ENCODE measurements at places on chromosomes 16 and 17.

GRCh38 chr17:37087683-37088082 is 138.9 kb downstream of the AATF start:
- no peak for DNase-seq

GRCh38 chr16:84881702-84882521 is 62.1 kb downstream of the CRISPLD2 start:
- DNase-seq, result no peak

- no peak for DNase-seq
Observed at GRCh38 chr16:55622272-55622671, 33.5 kb upstream of the SLC6A2 start.

DNA sequence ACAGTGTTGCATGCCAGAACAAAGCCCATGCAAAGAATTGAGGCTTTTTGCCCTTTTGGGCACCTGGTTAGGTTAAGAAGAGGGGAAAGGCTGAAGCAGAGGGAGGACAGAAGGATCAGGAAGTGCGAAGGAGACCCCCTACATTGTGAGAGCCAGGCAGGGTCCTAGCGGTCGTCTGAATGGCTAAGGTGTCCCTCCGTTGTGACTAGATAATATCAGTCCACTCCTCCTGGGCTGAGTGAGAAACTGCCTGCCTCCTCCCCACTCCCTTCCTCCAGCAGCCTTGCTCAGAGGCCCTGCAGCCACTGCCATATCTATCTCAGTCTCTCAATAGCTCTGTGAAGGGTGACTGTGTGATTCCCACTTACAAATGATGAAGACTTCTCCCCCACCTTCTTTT is 75.1 kb downstream of the WSB1 start:
- no peak for DNase-seq

DNA sequence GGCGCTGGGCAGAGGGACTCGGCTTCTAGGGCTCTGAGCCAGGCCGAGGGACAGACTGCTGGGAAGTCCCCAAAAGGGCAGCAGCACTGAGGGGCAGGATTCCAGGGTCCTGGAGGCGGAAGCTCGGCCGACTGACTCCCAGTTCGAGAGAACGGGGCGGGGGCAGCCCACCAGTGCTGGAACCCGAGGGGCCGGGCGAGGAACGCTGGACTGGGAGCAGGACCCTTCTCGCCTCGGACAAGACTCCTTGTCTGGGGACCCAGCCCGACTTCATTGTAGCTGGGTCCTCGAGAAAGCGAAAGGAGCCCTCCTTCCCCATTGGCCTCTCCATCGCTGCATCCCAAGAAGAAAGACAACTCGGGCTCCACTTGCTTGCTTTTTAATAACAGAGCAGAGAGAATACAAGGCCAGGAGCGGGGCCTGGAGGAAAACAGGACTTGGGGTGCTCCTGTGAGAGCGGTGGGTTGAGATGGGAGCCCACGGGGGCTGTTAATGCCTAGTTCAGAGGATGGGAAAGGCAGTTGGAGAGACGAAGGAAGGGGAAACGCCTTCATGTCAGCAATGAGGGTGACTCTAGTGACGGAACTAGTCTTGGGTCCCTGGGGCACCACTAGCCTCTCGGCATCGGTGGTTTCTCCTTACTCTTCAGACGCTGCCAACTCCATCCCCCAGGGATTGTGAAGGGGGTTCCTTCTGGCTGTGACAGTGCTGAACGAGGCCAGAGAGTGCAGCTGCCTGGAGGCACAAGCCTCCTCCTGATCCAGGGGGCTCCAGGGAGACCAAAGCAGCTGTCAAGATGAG is 492 bp upstream of the CAMTA2 start:
- DNase-seq, result no peak

DNA sequence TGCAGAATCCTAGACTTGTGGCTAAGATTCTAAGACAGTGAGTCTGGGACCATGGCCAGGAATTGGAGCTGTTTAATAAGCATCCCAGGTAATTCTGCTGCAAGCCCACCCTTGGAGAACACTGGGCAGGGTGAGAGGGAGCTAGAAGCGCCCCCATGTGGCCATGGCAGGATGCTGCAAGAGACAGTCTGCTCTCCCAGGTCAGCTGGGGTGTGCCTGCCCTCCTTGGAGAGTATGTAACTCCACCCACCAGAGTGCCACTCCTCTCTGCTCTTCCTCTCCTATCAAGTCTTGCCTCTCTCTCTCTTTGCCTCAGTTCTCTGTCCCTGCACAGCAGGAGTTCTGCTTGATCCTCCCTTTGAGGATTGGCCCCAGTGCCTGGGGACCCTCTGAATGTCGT is 14.9 kb downstream of the RCVRN start:
- DNase-seq, result peak; percentile 58

GRCh38 chr16:30457256-30457655 is 11.6 kb upstream of the SEPHS2 start:
- DNase-seq, result no peak

DNA sequence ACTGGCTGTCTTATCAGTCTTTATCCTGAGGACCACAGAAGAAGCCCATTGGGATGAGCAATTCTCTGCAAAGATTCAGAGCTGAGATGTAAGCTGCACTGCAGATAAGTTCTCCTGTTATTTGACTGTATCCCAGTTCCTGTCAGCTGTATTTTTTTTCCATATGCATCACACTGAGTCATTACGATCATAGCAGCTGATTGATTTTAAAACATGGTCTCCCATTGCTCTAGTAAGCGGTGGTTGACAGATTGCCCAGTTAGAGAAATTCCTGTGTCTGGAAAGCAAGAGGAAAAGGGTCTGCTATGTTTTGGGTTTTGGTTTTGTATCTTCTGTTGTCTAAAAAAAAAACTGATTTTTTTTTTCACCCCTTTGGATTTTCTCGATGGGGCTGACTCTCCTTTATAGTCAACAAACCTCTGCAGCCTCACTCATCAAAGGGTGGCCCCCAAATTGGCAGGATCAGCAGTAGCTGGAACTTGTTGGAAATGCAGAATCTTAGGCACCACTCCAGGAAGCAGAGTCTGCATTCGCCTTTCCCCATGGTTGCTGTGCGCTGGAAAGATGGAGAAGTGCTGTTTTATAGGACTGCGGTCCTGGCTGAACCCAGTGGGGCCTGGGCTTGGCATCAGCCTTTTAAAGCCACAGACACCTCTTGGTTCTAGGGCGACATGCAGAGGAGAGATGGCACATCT is 220.1 kb upstream of the MPHOSPH6 start:
- DNase-seq, result no peak

- DNase-seq, result no peak
Observed at GRCh38 chr17:6779411-6779810, 3.4 kb downstream of the FBXO39 start.

DNA sequence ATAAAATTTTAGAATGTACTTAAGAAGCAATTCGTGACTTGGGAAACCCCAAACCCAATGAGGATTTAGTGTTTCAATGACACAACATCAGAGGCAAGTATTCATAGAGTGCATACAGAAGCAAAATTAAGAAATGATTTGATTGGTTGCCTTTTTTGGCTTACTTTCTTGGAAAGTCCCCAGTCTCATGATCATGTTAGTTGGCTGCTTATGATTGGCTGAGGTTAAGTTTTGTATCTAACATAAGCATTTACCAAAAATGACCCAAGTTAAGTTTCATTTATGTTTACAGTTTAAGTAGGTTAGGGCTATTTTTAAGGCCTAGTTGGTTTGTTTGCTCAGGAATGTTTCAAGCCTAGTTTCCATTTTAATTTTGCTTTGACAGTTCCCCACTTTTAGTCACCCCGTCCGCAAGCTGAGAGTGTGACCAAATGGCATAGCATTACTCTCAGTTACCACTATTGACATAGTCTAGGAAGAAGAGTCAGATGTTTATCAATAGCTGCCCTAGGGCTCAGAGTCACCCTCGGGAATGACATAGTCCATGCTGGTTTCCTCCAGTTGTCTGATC is 36.2 kb downstream of the DGKE start:
- DNase-seq, result no peak

- no peak for DNase-seq
Observed at GRCh38 chr16:88871730-88872416, 5.4 kb upstream of the PABPN1L start.

- no peak for DNase-seq
Observed at GRCh38 chr17:77546772-77547241, 406.0 kb downstream of the SEC14L1 start.

- no peak for DNase-seq
Observed at GRCh38 chr17:79595921-79596320, 14.9 kb downstream of the RBFOX3 start.

GRCh38 chr16:18841833-18842525 is 40.6 kb upstream of the ARL6IP1 start:
- DNase-seq, result no peak

DNA sequence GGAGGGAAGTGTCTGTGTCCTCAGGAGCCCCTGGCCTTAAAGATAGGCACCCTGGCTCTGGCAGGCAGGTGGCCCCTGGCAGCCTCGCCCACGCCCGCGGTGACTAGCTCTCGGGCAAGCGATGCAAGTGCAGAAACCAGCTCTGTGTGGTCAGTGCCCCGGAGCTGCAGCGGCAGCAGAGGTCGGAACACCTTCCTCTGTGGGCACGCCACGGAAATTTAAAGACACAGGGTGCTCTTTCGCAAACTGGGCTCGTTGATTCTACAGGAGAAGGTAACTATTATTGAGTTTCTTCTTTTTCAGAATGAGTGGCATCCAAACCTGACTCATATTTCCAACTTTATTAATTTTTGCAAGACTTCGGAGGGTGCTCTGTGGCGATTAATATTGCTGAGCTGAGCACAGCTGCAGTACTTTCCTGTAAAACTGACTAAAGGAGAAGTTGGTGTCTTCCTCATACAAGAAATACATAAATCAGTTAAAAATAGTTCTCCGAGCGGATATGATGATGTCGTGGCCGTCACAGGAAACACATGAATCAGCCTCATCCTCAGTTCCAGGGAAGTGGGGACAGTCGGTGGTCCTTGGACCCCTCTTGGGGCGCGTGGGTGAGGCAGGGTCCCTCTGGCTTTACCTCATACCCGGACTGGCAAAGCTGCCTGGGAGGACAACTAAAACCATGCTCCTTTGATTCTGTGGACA is 120.2 kb downstream of the METRNL start:
- no peak for DNase-seq

- DNase-seq, result no peak
Observed at GRCh38 chr17:72332367-72332766, 211.5 kb downstream of the SOX9 start.

DNA sequence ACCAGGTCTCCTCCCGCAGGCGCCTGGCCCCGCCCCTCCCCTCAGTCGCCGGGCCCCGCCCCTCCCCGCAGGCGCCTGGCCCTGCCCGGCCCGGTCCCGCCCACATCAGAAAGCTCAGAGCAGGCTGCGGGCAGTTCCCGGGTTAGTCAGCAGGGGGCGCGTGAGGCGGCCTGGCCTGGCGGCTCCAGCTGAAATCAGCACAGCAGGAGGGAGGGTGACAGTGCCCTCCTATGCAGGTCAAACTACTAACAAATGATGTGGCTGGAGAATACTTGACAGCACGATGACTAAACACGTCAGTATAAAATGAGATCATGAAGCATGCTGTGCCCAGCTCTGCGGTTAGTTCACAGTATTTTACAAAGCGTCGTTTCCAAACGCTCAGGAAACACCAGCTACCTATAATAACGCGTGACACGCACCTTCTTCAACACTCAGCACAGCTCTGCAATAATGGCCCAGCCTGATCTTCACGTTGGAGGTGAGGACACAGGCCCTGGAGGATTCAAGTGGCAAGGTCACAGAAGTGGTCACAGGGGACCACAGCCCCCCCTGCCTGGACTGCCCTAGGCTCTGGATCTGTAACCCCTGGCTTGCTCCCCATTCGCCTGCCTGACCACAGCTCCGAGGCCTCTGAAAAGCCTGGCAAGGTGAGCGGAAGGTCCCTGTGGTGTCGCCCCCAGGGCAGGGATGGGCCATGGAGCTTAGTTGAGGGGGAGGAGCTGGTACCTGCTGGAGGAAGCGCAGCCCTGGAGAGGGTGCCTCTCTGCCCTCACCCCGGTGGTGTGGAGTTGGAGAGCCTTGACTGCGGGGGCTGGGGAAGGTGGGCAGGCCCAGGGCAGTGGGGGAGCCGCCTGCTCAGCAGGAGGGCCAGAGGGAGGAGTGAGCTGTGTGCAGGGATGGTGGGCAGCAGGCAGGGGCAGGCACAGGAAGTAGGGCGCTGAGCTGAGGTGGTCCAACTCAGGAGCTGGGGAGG is 81.2 kb downstream of the KCNJ12 start:
- peak; percentile 87 for DNase-seq

- no peak for DNase-seq
Observed at GRCh38 chr16:46855389-46855788, 24.4 kb upstream of the C16orf87 start.

DNA sequence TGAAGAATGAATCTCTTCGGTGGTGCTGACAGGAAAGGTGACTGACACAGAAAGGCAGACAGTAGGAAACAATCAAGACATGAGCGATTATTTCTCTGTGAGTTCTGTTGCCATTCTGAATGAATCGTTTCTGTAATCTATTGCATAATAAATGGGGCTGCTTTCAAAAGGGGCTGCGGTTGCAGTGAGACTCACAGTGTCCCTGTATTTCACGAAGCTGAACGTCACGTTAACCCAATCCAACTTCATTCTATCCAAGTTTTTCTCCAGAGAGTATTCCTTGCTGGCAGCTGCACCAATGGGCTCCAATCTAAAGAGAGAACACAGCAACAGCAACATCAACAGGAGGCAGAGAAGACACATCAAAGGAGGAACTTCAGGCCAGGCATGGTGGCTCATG is 75.4 kb downstream of the DNAH3 start:
- no peak for DNase-seq

DNA sequence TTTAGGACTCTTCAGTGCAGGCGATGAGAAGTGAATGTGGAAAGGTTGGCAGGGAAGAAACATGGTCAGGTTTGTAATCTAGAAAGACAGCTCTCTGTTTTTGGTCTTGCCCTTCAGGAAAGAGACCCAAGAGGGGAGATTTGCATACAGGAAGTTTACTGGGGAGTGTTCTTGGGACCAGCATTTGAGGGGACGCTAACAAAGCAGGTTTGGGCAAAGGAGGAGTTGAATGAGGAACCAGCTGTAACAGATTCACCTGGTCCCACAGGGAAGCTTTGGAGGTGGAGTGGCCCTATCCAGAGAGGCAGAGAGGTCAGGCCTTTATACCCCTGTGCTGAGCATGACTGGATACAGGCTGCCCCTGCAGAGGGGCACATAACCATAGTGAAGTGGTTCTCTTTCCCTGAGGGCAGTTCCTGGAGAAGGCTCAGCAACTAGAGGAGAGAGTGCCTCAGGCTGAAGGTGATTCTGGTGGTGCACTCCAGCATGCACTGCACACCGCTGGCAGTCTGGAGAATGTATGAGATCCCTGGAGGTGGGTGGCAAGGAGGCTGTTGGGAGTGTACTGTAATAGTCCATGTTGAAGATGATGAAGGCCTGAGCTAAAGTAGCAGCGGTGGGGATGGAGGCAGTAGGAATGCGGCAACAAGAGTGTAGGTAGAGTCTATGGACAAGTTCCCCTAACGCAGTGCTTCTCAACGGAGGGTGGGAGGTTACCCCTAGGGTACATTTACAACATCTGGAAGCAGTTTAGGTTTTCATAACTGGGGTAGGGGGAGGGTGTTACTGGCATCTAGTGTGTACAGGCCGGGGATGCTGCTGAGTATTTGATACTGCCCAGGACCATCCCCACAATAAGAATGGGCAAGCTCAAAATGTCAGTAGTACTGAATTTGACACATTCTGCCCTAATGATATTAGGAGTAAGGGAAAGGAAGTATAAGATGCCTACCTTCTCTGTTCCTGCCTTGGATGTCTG is 37.2 kb downstream of the MAP2K6 start:
- DNase-seq, result no peak

GRCh38 chr17:39867084-39867879 is 720 bp upstream of the ZPBP2 start:
- DNase-seq, result peak; percentile 30

- no peak for DNase-seq
Observed at GRCh38 chr16:2881783-2882649, 999 bp upstream of the FLYWCH2 start.

- DNase-seq, result no peak
Observed at GRCh38 chr17:65190467-65191097, 53.4 kb downstream of the RGS9 start.
